ENCODE measurements at places on chromosomes 2 and 18.

GRCh38 chr2:217434180-217434975, 568.4 kb downstream of the TNS1 start:
- no peak for DNase-seq

DNA sequence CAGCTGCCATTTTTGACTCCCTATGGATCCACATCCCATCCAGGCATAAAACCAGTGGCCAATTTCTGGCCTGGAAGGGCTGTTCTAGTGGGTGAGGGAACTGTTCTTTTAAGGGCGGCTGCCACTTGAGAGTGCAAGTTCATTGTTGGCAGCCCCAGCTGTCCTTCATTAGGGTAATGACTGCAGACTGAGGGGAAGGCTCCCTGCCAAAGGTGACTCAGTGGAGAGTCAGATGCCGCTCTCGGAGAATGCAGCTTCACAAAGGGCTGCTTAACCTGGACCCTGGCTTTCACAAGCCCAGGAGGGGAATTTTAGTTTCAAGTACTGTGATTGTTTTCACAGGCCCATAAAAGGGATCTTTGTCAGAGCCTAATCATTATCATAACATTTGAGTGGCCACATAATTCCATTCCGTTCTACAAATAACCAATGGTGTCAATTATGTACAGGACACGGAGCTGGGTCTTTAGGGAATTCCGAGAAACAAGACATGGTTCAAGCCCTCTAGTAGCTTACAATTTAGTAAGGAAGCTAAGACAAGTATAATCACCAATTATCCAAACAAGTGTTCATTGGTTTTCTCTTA, 235.7 kb downstream of the CDCA7 start:
- peak; percentile 88 for DNase-seq

DNA sequence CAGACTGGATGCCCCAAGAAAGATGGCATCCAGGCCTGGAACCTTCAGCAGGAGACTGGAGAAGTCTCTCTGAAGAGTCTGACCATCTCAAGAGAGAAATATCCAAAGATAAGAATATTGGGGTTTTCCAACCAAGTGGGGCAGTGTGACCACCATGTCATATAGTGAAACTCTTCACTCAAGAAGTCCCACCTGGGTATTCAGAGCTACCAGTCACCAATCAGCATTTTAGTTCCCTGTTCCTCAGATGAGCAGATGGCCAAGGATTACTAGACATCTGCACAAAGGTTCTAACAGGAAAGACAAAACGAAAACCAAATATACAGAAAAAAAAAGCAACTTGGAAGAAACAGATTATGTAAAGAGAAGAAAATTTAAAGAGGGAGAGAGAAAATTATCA, 38.5 kb upstream of the CXCR4 start:
- DNase-seq, result no peak

- DNase-seq, result no peak
These were observed 47.8 kb upstream of the NT5C1B start for GRCh38 chr2:18637196-18637595.

GRCh38 chr2:215811409-215812345, 201.7 kb downstream of the MREG start:
- DNase-seq, result no peak

DNA sequence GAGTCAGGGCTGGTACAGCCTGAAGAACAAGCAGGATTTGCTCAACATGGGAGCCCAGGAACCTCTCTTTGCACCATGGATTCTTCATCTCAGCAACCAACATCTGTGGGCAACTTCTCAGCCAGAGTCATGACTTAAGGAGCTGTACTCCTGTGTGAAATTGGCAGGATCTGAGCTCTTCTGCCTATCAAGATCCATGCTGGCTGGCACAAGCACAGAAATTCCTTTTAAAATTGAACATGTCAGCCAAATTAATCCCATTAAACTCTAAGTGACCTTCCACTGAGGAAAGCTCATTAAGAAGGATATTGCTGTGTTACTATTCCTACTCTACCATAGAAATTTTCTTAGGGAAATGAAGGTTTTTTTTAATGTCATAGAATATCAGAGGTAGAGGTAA, 110.5 kb upstream of the SCG2 start:
- no peak for DNase-seq

- no peak for DNase-seq
These were observed 1794.1 kb upstream of the LRRTM1 start for GRCh38 chr2:82098617-82099016.

GRCh38 chr18:50644807-50645206, 84.9 kb downstream of the MAPK4 start:
- no peak for DNase-seq

DNA sequence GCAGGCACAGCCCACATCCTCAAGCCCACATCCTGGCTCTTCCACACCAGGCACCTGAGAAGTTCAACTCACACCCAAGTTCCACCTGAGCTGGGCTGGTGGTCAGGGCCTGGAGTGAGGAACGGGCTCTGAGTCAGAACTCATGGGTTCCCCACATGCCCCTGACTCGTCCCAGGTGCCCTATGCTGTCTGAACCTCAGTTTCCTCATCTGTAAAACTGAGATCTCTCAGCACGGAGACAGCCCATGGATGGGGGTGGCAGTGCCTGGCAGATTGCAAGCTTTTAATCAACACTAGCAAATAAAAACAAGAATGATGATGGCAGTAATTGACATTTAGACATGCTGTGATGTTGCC, 307.8 kb downstream of the NDUFA10 start:
- no peak for DNase-seq

GRCh38 chr18:43422518-43422917, 145.2 kb upstream of the SYT4 start:
- no peak for DNase-seq

DNA sequence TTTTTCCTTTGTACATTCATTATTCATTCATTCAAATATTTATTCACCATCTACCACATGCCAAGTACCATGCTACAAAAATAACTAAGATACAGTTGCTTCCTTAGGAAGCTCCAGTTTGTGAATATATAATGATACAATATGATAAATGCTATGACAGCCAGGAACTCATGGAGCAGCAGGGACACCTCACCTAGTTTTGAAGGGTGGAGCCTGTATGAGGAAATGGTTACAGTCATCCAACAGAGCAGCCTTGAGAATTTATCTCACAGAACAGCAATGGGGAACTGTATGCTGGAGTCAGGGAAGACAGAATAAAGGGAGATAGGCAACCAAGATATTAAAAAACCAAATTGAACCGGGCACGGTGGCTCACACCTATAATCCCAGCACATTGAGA, 124.0 kb downstream of the OSBPL1A start:
- no peak for DNase-seq

- no peak for DNase-seq
These were observed 9.1 kb upstream of the DAW1 start for GRCh38 chr2:227862227-227862740.

DNA sequence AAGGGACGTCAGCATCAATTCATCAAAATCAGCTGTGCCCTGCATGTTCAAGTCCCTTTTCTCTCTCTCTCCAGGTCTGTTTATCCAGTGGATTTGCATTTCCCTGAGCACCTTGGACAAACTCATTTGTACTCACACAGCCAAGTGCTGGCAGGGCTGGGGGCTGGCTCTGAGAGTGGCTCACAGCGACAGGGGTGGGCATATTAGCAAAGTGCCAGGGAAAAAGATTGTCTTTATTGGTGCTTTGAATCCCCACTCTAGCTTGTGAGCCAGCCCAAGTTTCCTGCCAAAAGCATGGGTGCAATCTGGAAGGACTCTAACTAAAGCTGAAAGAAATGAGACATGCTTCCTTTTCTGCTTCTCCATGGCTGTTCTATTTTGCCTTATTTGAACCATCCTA, 56.6 kb downstream of the ACOXL start:
- no peak for DNase-seq

GRCh38 chr2:201858281-201859184, 52.2 kb downstream of the CDK15 start:
- DNase-seq, result no peak

GRCh38 chr2:19021100-19021476, 337.3 kb downstream of the OSR1 start:
- no peak for DNase-seq

DNA sequence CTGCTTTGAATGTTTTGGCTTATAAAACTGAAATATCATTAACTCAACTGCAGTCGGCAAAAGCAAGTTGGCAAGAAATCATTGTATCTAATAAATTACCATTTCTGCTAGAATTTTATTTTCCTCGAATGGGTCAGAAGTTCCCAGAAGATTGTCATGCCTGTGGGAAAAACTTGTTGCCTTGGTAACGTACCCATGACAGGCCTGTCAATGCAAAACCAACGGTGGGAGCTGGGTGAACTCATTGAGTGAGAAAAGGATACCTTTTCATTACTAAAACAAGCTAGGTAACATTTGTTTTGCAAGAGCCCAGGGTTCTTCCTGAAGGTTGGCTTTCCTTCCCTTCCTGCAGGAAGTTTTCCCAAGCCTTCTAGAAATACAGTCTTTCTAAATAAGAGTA, 9.5 kb downstream of the PLB1 start:
- no peak for DNase-seq

DNA sequence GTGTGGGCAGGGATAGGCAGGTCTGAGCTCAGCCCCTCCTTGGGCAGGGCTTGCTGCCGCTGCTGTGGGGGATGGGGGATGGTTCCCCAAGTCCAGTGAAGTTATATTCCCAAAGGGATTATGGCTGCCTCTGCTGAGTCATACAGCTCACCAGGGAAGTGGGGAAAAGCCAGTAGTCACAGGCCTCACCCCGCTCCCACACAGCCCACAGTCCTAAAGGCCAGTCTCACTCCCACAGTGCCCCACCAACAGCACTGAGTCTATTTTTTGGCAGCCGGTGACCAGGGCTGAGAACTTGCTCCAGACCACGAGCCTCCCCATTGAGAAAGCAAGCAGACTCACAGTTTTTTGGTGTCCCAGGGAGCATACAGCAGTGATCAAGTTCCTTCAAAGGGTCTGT, 173.3 kb downstream of the OSR1 start:
- DNase-seq, result no peak

DNA sequence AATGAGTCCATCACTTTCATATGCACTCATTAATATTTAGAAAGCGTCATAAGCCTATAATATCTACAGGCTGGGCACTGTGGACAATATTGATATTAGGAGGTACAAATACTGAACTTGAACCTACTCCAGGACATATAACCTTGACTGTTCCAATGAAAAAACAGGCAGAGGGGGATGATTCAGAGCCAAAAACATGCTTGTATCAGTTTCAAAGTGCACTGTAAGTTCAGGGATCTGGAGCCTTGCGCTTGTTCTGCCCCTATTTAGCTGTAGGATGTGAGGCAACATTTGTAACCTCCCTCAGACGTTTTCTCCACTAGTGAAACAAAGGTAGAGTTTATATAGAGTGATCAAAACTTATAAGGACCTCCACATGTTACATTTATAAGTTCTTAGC, 246.1 kb upstream of the GYPC start:
- DNase-seq, result no peak

DNA sequence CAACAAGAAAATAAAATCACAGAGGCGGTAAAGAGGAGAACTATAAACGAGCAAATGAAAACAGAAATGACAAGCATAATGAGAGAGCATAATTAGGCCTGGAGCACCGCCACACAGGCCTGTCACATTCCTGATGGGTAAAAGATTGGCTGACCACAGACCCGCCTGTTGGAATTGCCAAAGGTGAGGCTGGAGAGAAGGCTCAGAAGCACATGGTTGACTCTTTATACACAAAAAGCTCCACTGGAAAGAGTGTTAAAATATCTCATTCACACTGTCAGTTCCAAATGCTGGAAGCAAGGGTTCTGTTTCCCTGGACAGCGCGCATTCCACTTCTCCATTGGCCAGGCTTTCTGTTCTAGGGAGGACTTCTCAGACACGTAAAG, 5.9 kb upstream of the LGALSL start:
- no peak for DNase-seq

- DNase-seq, result no peak
These were observed 452.4 kb upstream of the RGPD4 start for GRCh38 chr2:107374249-107374648.

DNA sequence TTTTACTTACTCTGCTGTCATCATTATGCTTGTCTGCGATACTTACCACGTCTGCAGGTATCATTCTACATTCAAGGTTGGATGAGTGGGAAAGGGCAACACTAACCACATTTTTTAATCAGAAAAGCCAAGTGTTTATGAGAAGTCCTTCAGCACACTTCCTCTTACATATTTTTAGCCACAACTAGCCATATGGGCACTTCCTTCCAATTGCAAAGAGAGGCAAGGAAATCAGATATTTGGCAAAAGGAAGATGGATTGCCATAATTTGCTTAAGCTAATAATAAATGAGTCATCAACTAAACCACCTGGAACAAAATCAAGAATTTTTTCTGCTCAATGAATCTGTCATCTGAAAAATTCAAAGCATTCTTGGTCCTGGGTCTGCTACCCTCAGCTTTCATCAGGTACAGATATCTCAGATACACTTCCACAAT, 16.7 kb upstream of the MRO start:
- no peak for DNase-seq

DNA sequence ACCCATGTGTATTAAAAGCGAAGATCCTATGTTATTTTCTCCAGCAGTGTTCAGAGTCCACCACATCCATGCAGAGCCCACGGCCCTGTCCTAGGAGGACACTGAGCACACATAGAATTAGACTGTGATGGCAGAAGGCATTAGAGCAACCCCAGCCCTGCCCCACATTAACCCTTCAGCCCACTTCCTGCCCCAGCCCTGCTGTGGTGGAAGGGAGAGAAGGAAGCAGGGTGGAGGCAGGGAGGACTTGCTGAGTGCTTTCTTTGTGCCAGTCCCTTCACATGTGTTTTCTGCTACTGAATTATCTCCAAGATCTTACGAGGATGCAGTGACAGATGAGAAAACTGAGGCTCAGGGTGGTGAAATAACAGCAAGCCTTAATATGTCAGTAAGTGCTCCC, 339.0 kb downstream of the SMAD2 start:
- DNase-seq, result no peak

DNA sequence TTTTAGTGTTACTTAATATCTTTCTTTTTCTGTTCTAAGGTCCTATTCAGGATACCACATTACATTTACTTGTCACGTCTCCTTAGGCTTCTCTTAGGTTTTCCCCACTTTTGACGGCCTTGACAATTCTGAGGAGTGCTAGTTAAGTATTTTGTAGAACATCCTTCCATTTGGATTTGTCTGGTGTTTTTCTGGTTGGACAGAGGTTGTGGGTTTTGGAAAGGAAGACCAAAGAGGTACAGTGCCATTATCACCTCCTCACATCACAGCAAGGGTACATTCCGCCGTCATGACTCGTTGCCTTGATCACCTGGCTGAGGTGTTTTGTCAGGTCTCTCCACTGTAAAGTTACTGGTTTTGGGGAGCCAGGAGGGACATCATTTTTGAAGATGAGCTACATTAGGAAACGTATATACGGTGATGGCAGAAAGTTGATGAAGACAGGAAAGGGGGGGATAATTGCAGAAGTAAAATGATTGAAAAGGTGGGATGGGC, 88.4 kb upstream of the TMEM247 start:
- DNase-seq, result no peak

DNA sequence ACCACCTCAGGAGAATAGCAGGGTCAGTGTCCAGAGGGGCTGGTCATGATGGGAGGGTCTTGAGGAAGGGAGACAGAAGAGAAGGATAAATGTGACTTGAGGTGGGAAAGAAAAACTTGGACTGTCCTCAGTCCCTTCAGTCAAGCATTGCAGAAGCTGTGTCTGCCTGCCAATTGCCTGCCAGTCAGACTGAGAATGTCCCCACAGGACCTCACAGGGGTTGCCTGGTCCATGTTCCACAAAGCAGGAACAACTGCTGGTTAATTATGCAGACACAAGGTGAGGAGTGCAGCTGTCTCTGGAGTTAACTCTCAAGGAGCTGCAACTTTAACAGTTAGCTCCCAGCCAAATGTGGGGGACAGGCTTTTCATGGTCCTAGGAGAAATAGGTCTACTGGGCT, 75.7 kb downstream of the TRIM43 start:
- no peak for DNase-seq

GRCh38 chr2:227473122-227473461, 1.1 kb downstream of the AGFG1 start:
- DNase-seq, result no peak
